ENCODE measurements at places on chromosomes 13 and 19. TPM values are rescaled to one million over a fixed set of nuclear protein-coding genes. Genes with fewer than 3 reads are reported as not detected.

The DLL3 gene
- 0.53 TPM for total RNA-seq

GRCh38 chr13:39058040-39058439 is 19.8 kb downstream of the NHLRC3 start:
- DNase-seq, result no peak

GRCh38 chr13:30629527-30629926 is 11.8 kb downstream of the USPL1 start:
- no peak for DNase-seq

DNA sequence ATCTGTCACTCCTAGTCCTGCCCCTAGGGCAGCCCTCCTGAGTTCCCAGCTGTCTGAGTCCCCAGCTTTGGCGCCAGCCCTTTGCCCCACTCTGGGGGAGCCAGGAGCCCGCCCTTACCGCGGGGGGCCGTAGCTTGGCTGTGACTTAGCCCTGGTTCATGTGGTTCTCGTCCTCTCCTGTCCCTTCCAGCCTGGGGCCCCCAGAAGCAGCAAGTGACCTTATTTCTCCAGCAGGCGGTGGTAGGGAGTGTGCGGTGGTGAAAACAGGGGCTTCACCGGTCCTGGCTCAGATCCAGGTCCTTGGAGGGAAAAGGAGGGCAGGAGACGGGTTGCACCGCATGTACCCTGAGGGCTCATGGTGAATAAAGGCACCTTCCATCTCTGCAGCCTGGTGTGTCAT is 7.9 kb downstream of the GIPC3 start:
- no peak for DNase-seq

- DNase-seq, result no peak
Measured at GRCh38 chr13:36509369-36509768, 77.1 kb downstream of the CCNA1 start.

Measured in pulmonary artery endothelial cell (primary cell).